ENCODE measurements at places on chromosomes 3 and 15. TPM values are rescaled to one million over a fixed set of nuclear protein-coding genes. Genes with fewer than 3 reads are reported as not detected.
A peak's percentile ranks its signal among the peaks of the same experiment; 100 is the strongest.

DNA sequence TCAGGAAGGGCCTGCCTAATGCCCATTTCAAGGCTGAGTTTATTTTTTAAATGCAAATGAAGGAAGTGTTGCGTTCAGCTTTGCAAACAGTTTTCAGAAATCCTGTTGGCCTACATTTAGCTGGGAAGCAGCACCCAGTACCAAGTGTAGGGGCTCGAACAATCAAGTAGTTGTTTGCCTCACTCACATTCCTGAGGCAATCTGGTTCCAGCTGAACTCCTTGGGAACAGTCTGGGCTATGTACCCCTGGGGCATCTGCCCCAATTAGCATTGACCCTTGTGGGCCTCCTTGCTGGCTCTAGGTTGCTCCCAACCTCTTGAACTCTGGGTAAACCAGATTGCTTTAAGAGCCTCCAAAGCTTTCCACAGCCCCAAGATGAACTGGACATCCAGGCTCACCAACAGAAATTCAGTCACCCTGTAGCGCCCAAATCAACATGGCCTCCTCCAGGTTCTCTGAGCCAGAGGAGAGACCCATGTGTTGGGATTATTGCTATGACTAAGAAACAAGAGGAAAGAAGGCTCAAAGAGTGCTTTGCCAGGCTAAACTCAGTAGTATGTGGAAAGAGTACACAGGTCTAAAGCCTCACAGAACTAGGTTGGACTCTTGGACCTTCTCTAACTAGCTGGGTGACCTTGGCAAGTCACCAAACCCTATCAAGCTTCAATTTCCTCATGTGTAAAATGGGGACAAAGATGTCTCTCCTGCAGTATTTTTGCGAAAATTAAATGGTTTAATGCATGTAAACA lies 532.7 kb downstream of the SOX2 start:
- H3K4me1 ChIP-seq, result no peaks in the 10 kb centered on the region
- no peaks in the 10 kb centered on the region for H3K36me3 ChIP-seq
- H3K27ac ChIP-seq, result no peak overlapping the region
- H3K4me3 ChIP-seq, result no peak overlapping the region

DNA sequence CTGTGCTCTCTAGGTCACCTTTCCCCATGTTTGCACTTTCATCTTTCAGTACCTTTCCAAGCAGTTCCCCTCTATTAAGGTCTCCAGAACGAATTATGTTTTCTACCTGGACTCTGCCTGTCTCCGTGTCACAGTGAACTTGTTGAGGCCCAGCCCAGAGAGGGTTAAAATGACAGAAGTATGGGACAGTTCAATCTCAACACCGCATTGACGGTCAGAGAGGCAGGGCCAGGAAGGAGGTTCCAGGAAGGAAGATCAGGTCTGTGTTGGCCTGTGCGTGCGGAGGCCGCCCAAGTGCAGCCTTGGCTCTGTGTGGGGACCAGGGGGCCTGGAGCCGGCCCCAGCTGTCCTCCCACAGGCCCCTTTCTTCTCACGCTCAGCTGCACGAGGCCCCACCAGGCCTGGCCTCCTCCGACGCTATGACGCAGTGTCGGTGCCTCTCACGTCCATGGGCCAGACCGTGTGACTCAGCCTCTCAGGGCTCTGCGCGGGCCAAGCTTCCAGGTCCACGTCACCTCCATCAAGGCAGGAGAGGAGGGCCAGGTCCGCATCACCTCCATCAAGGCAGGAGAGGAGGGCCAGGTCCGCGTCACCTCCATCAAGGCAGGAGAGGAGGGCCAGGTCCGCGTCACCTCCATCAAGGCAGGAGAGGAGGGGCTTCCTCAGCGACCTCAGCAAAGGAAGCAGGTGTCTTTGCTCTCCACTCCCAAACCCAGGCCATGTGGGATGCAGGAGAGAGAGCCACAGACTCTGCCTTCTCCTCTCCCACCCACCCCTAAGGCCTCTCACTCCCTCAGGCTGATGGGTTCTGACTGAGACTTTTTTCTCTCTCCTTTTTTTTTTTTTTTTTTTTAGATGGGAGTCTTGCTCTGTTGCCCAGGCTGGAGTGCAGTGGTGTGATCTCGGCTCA lies 83.1 kb downstream of the CPN2 start:
- no peaks in the 10 kb centered on the region for H3K36me3 ChIP-seq
- H3K4me3 ChIP-seq, result no peak overlapping the region
- peaks cover 55% of the 10 kb centered on the region for H3K4me1 ChIP-seq

DNA sequence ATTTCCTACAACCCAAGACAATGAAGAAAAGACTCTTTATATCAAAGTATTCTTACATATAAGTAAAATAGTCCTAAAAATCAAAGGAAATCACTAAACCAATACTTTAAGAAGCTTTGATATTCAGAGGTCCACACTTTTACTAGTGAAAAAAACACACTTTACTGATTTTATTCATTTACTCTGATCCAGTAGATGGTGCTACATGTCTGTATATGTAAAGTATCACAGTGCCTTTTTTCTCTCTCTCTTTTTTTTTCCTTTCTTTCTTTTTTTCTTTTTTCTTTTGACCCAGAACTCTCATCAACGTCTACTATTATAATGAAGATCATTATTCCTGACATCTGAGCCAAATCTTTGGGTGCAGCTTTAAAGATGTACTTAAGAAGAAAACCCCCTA lies 10.8 kb upstream of the CCDC39 start:
- no peak overlapping the region for H3K4me3 ChIP-seq
- no peaks in the 10 kb centered on the region for H3K36me3 ChIP-seq
- no peaks in the 10 kb centered on the region for H3K4me1 ChIP-seq
- no peaks in the 10 kb centered on the region for H3K27me3 ChIP-seq
- no peak for DNase-seq

- H3K4me3 ChIP-seq, result no peak overlapping the region
- H3K4me1 ChIP-seq, result peaks cover 45% of the 10 kb centered on the region
- H3K36me3 ChIP-seq, result no peaks in the 10 kb centered on the region
- DNase-seq, result no peak
Observed at GRCh38 chr3:138942861-138943623, 3.9 kb downstream of the FOXL2 start.

DNA sequence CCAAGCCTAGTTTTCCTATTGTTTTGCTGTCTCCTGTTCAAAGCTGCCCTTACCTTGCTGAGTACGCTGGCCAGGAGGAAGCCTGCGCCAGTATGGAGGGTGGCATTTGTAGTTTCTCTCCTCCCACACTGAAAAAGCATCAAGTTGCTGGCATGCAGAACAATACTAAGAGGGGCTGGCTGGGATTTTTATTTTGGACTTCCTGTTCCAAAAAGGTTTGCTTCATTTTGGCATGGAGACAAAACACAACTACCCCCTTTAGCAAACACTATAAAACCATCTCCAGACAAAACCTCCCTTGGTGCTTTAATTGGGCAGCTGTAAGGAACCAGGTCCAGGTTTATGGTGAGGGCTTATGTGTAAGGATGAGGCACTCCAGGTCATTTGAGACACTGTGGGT lies 457.6 kb downstream of the PDCD6IP start:
- H3K36me3 ChIP-seq, result no peaks in the 10 kb centered on the region
- H3K4me3 ChIP-seq, result no peak overlapping the region
- peak overlapping the region; percentile 66 for H3K27ac ChIP-seq
- peaks cover 46% of the 10 kb centered on the region for H3K4me1 ChIP-seq

DNA sequence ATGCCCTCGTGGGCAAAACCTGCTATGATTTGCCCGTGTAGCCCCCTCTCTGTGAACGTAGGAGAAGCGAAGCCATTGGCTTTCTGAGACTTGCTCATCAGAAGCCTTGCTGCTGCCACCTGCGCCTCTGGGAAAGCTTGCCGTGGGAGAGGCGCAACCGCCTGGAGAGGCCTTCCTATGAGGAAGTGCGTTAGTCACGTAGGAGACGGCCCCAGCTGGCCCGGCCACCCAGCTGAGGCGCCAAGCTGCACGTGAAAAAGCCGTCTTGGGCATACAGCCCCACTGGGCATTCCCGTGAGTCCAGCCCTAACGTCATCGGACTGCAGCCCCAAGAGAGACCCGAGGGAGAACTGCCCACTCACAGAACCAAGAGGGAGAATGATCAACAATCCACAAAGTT lies 49.1 kb upstream of the TJP1 start:
- peak; percentile 7 for DNase-seq
- no peaks in the 10 kb centered on the region for H3K36me3 ChIP-seq
- H3K27ac ChIP-seq, result peak overlapping the region; percentile 10
- H3K4me3 ChIP-seq, result peak overlapping the region; percentile 2

GRCh38 chr3:10527295-10528001 lies 22.1 kb upstream of the ATP2B2 start:
- H3K4me1 ChIP-seq, result no peaks in the 10 kb centered on the region
- H3K27me3 ChIP-seq, result no peaks in the 10 kb centered on the region
- no peak overlapping the region for H3K27ac ChIP-seq
- DNase-seq, result no peak

GRCh38 chr3:183579967-183580900 lies 24.7 kb upstream of the KLHL6 start:
- H3K36me3 ChIP-seq, result no peaks in the 10 kb centered on the region
- H3K27me3 ChIP-seq, result no peaks in the 10 kb centered on the region
- no peak for DNase-seq
- no peak overlapping the region for H3K27ac ChIP-seq
- no peak overlapping the region for H3K4me3 ChIP-seq
- peaks cover 8% of the 10 kb centered on the region for H3K4me1 ChIP-seq

DNA sequence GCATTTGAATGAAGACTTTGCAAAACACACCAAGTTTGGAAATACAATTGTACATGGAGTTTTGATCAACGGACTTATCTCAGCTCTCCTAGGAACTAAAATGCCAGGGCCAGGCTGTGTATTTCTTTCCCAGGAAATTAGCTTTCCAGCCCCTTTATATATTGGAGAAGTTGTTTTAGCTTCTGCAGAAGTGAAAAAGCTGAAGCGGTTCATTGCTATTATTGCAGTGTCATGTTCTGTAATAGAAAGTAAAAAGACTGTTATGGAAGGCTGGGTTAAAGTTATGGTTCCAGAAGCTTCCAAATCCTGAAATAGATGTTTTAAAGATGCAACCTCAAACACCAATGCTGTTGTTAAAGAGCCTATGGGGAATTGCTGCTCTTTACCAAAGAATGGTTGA lies 11.5 kb downstream of the HTD2 start:
- no peak overlapping the region for H3K27ac ChIP-seq
- no peaks in the 10 kb centered on the region for H3K4me1 ChIP-seq
- H3K27me3 ChIP-seq, result no peaks in the 10 kb centered on the region
- H3K36me3 ChIP-seq, result peaks cover 26% of the 10 kb centered on the region

- H3K4me3 ChIP-seq, result no peak overlapping the region
- no peaks in the 10 kb centered on the region for H3K27me3 ChIP-seq
- no peak for DNase-seq
- H3K36me3 ChIP-seq, result no peaks in the 10 kb centered on the region
Observed at GRCh38 chr15:42363487-42363886, 4.2 kb downstream of the CAPN3 start.

- H3K4me1 ChIP-seq, result no peaks in the 10 kb centered on the region
- no peak overlapping the region for H3K4me3 ChIP-seq
- H3K27me3 ChIP-seq, result no peaks in the 10 kb centered on the region
- H3K27ac ChIP-seq, result no peak overlapping the region
Observed at GRCh38 chr3:12049675-12050074, 45.5 kb downstream of the SYN2 start.

- no peak overlapping the region for H3K4me3 ChIP-seq
- no peaks in the 10 kb centered on the region for H3K27me3 ChIP-seq
- no peak for DNase-seq
Observed at GRCh38 chr15:44231842-44232241, 36.8 kb upstream of the FRMD5 start.

DNA sequence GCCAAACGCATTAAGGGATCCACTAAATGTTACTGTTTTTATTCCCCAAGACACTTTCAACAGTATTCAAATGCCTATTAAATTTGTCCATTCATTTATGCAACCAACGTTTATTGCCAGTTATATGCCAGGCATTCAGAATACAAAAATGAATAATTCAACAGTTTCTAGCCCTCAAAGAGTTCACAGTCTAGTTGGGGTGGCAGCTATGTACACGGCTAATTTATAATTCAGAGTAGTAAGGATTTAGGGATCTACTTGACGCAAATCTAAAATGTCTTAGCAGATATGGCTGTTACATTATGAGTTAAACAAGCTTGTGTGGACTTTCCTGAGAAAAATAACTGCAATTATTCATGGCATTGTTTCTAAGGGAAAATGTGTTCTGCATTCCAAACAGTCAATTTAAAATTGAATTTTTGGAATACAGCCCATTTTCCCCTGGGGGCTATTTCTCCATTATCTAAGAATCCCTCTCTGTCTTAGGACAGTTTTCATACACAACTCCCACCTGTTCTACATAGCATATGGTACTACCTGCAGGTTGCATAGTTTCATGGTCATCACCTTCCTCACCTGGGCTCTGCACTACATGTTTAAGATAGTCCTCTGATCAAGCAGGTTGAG lies 11.5 kb upstream of the MSL2 start:
- no peak overlapping the region for H3K4me3 ChIP-seq
- H3K36me3 ChIP-seq, result no peaks in the 10 kb centered on the region
- H3K4me1 ChIP-seq, result no peaks in the 10 kb centered on the region
- no peak overlapping the region for H3K27ac ChIP-seq
- DNase-seq, result no peak
- no peaks in the 10 kb centered on the region for H3K27me3 ChIP-seq

DNA sequence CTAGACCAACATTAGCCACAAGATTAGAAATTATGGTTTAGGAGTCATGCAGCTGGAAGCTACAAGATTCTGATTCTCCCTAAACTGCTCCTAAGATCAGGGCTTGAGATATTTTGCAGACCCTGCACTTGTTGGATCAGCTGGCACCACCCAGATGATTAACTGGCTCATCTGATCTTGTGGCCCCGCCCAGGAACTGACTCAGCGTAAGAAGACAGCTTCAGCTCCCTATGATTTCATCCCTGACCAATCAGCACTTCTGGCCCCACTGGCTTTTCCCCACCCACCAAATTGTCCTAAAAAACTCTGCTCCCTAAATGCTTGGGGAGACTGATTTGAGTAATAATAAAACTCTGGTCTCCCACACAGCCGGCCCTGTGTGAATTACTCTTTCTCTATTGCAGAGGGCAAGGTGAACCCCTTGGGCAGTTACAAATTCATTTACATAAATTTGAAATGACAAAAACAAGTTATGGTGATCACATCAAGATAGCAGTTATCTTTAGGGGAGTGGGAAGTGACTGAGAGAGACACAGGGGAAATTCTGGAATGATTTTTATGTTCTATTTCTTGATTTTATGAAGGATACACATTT lies 76.5 kb downstream of the CD200R1L start:
- no peaks in the 10 kb centered on the region for H3K36me3 ChIP-seq
- no peak overlapping the region for H3K27ac ChIP-seq
- H3K4me3 ChIP-seq, result no peak overlapping the region
- H3K4me1 ChIP-seq, result peaks cover 6% of the 10 kb centered on the region
- peak; percentile 39 for DNase-seq
- H3K27me3 ChIP-seq, result no peaks in the 10 kb centered on the region

GRCh38 chr3:59882746-59883145 lies 832.9 kb upstream of the CFAP20DC start:
- H3K4me3 ChIP-seq, result no peak overlapping the region
- no peak overlapping the region for H3K27ac ChIP-seq
- no peaks in the 10 kb centered on the region for H3K27me3 ChIP-seq
- DNase-seq, result no peak

The BTBD1 gene
- 73.4 TPM for total RNA-seq

The GOLGA6D gene
- total RNA-seq, result not detected

The RARRES1 gene
- total RNA-seq, result 9.3 TPM

The IL5RA gene
- not detected for total RNA-seq

The MYZAP gene
- 3.8 TPM for total RNA-seq

The MELTF gene
- 6.1 TPM for total RNA-seq

The OIP5 gene
- not detected for total RNA-seq

The FMN1 gene
- total RNA-seq, result 27.5 TPM
